Epithelial cell of esophagus (primary cell): ENCODE measurements at places on chromosomes 3 and 15.
A peak's percentile ranks its signal among the peaks of the same experiment; 100 is the strongest.

GRCh38 chr15:90046911-90047392, 45.8 kb downstream of the ZNF710 start:
- peak; percentile 92 for DNase-seq

- no peak for DNase-seq
These were observed 42.0 kb downstream of the PIGB start for GRCh38 chr15:55361048-55361447.

- no peak for DNase-seq
These were observed 3.9 kb upstream of the CIDEC start for GRCh38 chr3:9883706-9884554.

DNA sequence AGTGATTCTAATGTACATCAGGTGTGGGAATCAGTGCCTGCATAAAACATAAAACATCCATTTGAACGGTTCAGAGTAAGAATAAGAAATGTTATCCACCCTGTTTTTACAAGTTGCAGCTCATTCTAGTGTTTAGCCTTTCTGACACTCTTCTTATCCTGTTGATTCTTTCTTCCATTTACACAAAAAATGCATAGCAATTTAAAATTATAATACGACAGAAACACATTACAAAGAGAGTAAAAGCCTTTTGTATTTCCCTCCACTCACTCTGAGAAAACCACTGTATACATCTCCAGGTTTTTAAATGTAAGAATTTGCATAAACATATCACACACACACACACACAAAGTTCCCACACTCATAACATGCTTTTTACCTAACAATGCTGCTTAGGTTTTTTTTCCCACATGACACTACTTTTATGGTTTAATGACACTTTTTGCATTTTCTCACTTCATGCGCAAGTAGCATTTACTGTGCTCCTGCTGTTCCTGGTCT, 199.8 kb downstream of the CNTN6 start:
- DNase-seq = no peak

GRCh38 chr3:10928407-10928960, 64.1 kb upstream of the SLC6A1 start:
- DNase-seq = no peak

DNA sequence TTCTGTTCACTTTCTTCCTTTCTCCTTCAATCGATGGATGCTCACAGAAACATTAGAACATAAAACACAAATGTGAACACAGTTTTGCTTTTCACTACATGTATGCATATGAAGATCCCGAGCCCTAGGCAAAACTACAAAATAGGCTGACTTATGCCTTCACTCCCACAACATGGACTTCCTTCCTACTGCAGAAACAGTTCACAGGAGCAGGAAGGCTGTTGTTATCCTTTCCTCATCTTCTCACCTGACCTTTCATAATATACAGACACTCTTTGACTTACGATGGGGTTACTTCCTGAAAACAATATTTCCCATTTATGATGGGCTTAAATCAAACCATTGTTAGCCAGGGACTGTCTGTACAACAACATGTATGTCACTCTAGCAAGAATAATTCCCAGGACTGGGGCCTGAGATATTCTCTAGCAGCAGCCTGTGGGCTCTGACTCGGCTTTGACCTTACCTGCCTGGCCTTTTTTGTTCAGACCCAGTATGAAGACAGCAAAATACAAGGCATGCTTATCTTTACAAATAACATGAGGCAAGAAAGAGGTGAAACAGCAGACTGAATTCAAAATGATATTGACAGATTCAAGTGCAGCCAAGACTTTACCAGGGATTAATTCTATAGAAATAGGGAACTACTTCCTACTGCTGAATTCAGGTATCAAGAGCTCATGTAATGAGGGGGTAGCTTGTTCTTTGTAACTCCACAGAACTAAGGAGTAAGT, 51.8 kb upstream of the PLXND1 start:
- no peak for DNase-seq

DNA sequence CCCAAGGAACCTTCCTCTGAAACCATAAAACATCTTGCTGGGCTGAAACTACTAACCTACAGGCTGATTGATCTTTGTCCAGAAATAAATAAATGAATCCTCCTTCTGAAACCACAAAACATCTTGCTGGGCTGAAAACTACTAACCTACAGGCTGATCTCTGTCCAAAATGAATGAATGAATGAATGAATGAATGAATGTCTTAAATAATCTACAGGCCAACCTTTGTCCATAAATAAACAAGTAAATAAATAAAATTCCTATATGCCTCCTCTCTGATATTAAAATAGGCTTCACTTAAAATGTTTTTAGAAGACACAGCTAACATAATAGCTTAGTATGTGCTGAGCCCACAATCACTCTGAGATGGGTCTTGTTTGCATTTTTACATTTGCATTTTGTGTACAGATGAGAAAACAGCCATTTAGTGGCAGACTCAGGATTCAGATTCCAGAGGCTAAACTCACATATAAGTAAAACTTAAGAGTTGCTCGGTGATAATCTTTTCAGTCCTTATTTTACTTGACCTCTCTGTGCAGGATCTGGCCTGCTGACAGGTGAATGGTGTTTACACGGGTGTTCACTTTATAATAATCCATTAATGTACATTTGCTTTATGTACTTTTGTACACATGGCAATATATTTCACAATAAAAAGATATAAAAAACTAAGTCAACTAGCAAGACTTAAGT, 10.4 kb downstream of the TJP1 start:
- DNase-seq = no peak

GRCh38 chr15:99956820-99957641, 223.8 kb upstream of the LYSMD4 start:
- no peak for DNase-seq

DNA sequence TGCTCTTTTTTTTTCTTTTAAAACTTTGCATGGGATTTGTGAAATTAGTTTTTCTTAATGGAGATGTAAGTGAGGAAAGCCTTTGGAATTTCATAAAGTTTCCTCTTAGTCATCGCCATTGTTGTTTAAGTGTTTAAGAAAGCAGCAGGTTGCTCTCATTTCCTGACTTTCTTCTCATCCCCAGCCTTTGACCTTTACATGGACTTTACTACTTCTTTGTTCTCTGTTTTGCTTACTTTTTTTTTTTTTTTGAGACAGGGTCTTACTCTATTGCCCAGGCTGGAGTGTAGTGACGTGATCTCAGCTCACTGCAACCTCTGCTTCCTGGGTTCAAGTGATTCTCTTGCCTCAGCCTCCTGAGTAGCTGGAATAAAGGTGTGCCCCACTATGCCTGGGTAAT, 38.6 kb downstream of the FBXL2 start:
- DNase-seq = peak; percentile 70

DNA sequence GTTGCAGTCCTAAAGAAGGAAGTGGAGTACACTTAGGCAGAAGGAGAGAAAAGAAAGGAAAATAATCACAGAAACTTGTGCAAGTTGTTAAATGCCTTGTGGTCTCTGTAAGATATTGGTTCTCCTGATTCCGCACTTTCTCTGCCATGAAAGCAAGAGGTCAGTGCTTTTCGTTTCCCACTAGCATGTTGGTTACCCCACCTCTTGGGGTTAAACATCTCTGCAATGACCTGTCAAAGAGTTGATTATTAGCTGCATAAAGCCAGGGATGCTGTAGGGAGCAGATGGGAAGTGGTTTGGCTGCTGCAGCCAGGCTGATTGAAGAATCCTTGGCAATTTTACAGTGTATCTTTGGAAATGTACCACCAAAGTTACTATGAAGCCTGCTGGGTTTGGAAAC, 33.3 kb downstream of the ZNF609 start:
- no peak for DNase-seq
